Hypothalamus (tissue), 51 donors: ENCODE measurements at places on chromosomes 11 and 22.

- no peak for DNase-seq
These were observed 24.2 kb downstream of the FBLN1 start for GRCh38 chr22:45526768-45527360.

DNA sequence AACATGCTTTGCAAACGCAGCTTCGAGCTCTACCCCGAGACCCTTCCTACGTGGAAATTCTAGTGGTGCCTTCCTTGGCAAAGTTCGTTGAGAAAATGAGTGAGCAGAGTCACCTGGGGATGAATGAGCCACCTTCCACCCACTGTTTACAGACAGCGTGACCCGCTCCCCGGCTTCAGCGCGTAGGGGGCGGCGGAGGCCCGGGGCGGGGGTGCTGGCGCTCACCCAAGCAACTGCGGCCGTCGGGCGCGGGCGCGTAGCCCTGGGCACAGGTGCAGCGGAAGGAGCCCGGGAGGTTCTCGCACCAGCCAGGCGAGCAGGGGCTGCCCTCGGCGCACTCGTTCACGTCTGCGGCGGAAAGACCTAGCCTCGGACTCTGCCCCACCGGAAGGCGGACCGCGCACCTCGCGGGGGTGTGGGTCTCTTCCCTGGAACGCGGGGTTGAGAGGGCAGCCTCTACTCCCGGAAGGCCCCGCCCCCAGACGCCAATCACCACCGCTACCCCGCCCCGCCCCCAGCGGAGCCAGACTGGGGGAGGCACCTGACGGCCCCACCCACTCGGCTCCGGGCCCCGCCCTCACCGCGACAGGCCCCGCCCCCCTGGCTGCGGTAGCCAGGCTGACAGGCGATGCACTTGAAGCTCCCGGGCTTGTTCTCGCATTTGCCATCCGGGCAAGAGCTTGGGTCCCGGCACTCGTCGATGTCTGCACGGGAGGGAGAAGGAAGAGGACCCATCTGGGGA is 11.8 kb downstream of the LTBP3 start:
- no peak for DNase-seq

GRCh38 chr11:61814958-61815789 is 1.6 kb downstream of the FADS1 start:
- peak; percentile 98 for DNase-seq

DNA sequence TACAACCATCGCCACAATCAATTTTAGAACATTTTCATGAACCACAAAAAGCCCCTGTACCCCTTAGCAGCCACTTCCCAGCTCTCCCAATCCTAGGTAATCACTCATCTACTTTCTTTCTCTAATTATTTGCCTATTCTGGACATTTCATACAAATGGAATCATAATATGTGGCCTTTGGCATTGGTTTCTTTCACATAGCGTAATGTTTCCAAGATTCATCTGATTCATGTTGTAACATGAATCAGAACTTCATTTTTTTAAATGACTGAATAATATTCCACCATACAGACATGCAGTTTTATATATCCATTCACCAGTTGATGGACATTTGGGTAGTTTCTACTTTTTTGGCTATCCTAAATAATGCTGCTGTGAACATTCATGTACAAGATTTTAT is 56.2 kb upstream of the RCN1 start:
- DNase-seq: no peak

DNA sequence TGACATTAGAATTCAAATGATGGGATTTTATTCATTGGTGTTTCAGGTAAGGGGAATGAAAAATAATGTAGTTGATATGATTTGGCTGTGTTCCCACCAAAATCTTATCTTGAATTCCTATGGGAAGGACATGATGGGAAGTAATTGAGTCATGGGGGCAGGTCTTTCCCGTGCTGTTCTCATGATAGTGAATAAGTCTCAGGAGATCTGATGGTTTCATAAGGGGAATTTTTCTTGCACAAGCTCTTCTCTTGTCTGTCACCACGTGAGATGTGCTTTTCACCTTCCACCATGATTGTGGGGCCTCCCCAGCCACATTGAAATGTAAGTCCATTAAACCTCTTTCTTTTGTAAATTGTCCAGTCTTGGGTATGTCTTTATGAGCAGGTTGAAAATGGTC is 268.6 kb upstream of the CHORDC1 start:
- DNase-seq: no peak

- no peak for DNase-seq
These were observed 391.6 kb downstream of the ETS1 start for GRCh38 chr11:128195756-128196155.

DNA sequence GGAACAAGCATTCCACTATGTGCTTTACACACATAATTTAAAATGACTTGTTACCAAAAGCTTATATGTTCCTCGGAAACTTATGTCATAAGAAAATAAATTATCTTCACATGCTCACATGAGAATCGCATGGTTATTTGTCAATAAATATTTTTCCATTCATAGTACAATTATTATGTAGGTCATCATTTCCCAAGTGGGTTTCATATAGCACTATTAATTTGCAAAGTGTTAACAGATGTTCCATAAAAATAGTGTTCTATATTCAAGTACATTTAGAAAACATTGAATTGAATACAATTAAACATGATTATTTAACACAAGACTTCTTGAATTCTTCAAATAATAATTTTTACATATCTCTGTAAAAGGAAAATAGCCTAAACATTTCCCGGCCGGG is 23.9 kb downstream of the LRRC4C start:
- DNase-seq: no peak
